Kidney (tissue), 22 donors: ENCODE measurements at places on chromosomes 6 and 20. TPM values are rescaled to one million over a fixed set of nuclear protein-coding genes. Genes with fewer than 3 reads are reported as not detected.

Gene SNX21
- 35.6 TPM for polyA plus RNA-seq

Gene TGM3
- polyA plus RNA-seq, result not detected

Gene MYCT1
- 6.4 TPM for polyA plus RNA-seq

GRCh38 chr6:164108869-164109769, 694.6 kb downstream of the QKI start:
- DNase-seq, result no peak

- no peak for DNase-seq
Observed at GRCh38 chr6:149080511-149080910, 237.0 kb upstream of the TAB2 start.

GRCh38 chr6:35922139-35922554, 1.2 kb upstream of the SRPK1 start:
- peak; percentile 56 for DNase-seq

- DNase-seq, result peak; percentile 12
Observed at GRCh38 chr6:46220352-46221221, 49.8 kb upstream of the ENPP5 start.

DNA sequence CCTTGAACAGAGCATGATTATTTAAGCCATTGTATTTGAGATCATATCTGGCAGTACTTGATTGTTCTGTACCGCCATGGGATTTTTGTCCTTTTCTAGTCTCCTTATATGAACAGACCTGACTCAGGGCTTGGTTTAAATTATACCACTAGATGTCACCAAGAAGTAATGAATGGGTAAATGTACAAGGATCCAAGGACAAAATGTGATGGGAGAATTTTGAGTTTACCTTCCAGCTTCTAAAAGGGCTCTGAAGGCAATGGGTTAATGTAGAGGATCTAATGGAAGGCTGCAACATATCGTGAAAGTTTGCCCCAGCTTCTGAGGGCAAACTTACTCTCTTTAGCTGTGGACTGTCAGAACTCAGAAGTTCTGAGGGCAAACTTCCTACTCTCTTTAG, 12.0 kb downstream of the RNF8 start:
- DNase-seq, result no peak

DNA sequence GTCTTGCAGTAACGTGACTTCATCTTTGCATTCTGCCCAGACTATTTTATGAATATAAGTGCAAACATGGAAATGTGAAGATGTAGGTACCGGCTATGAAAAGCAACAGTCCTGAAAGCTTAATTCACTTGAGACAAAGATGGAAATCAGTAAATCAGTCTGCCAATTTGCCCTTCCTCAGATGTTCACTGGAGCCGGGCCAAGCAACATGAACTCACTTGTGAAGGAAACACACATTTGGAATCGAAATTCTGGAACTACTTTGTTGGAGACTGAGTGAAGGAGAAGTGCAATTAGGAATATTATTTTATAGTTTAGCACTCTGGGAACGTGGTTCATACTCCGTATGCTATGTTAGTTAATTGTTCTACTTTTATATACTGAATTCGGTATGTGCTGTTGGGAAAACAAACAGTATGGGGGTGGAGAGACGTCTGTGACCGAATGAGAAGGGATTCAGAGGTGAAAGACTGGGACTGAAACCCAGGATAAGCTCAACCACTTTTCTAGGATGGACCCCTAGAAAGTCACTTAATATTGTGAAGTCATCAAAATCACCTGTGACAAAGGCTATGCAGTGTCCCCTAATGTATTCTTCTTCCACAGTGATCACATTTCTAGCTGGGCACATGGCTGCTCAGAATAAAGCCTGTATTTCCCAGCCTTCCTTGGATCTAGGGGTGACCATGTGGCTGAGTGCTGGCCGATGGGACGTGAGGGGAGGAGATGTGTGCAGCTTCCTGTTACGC, 95.5 kb downstream of the PREX1 start:
- no peak for DNase-seq
